Chondrocyte (in vitro differentiated cells): ENCODE measurements at places on chromosomes 11 and 22.

DNA sequence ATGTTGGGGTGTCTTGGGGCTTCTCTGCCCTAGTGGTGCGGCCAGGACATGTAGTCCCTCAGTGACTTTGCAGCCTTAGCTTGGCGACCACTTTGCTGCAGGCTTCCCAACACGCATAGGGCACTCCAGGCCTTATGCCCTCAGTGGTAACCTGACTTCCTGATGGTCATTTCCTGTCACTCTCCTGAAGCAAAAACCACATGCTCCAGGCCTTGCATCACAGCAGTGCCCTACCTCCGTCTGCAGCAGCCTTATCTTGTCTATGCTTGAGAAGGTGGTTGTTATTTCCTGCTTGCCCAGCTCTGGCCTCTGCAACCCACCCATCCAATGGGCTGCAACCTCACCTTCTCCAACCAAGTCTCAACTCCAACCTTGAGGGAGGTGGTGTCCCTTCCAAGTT, 33.4 kb upstream of the PISD start:
- DNase-seq, result no peak

GRCh38 chr11:69337211-69337721, 43.3 kb downstream of the MYEOV start:
- DNase-seq, result peak; percentile 34

GRCh38 chr11:23112987-23113886, 253.0 kb upstream of the CCDC179 start:
- DNase-seq, result no peak

DNA sequence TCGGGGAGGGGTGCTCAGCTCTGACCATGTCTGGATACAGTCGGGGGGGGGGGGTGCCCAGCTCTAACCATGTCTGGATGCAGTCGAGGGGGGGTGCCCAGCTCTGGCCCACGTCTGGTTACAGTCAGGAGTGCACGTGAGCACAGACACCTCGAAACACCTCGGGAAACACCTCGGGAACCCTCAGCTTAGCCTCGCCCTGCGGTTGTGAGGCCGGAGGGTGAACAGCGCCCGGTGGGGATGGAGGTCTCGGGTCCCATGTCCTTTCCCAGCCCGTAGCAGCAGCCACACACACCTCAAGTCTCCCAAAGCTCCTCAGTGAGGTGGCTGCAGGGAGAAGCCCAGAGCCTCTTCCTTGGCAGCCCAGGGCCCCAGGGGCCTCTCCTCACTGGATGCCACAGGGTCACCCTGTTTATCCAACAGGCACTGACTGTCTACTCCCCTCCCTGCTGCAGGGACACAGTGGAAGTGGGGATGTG, 2.1 kb downstream of the SIGIRR start:
- no peak for DNase-seq

DNA sequence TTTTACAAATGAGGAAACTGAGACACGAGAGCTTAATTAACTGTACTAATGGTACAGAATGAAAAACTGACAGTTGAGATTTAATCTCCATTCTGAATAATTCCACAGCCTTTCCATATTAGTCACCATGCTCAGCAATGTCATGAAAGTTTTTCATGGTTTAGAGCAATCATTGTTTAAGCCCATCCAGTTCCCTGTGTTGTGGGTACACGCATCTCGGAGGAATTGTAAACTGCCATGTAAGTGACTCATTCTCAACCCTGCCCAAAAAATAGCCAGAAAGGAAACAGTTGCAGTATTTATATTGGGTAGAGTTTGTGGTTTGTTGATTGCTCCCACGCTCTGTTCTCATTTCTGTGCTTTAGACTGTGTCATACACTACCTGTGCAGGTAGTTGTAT, 1790.8 kb downstream of the LRRC4C start:
- no peak for DNase-seq

DNA sequence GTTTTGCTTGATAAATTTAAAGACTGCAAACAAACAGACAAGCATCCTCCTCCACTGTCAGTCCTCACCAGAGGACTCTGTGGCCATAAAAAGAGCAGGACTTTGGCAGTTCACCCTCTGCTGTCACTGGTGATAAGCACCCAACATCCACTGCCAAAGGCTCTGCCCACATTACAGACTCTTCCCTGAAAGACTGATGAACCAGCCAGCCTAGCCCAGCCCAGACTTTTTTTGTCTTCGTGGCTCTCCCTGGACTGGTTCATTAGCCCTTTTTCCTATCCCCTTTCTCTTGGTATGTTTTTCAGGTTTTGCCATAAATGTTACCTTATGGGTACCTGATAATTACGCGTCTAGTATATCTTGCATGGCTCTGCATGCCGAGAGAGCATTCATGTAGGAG, 15.1 kb downstream of the ST14 start:
- DNase-seq, result no peak

GRCh38 chr11:61632096-61632495, 48.1 kb upstream of the DAGLA start:
- DNase-seq, result no peak

GRCh38 chr11:11533751-11534150, 88.1 kb downstream of the GALNT18 start:
- DNase-seq, result no peak
